ENCODE measurements at places on chromosomes 3 and 15. TPM values are rescaled to one million over a fixed set of nuclear protein-coding genes. Genes with fewer than 3 reads are reported as not detected.

- DNase-seq: no peak
Measured at GRCh38 chr3:53422954-53423698, 71.3 kb upstream of the CACNA1D start.

DNA sequence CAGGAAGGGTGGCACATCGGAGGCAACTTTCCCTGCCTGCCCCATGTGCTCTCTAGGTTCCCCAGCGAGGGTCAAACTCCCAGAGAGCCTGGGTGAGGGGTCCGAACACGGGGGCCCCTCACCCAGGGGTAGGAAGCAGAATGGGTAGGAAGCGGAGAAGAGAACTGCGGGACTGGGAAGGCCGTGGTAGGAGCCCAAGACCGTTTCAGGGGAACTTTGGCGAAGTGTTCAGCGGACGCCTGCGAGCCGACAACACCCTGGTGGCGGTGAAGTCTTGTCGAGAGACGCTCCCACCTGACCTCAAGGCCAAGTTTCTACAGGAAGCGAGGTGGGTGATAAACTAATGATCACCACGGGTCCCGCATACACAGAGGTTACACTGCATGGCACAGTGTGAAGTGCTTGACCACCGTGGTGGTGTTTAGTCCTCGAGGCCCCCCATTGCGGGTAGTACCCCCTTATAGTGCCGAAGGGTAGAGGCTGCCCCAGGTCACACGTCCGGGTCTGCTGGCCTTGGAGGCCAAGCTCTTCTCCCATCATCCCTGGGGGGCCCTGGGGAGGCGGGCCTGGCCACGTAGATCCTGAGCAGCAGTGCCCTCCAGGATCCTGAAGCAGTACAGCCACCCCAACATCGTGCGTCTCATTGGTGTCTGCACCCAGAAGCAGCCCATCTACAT lies 8.3 kb downstream of the FES start:
- no peak for DNase-seq

DNA sequence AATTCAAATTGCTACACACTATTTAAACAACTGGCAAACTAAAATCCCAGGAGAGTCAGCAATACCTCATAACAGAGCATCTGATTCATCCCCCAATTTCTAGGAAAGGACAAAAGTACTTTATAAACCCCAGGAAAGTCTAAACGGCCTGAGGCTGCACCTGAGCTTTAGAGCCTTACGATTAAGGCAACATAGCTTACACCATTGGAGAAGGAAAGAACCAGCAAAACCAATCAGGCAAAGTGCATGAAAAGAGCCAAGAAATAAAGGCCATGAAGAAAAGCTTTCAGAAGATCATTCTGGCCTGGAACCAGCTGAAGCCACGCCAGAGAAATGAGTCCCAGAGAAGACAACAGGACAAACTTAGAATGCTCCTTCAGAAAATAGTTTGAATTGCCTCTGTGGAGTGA lies 48.1 kb downstream of the PTPN9 start:
- DNase-seq: no peak

DNA sequence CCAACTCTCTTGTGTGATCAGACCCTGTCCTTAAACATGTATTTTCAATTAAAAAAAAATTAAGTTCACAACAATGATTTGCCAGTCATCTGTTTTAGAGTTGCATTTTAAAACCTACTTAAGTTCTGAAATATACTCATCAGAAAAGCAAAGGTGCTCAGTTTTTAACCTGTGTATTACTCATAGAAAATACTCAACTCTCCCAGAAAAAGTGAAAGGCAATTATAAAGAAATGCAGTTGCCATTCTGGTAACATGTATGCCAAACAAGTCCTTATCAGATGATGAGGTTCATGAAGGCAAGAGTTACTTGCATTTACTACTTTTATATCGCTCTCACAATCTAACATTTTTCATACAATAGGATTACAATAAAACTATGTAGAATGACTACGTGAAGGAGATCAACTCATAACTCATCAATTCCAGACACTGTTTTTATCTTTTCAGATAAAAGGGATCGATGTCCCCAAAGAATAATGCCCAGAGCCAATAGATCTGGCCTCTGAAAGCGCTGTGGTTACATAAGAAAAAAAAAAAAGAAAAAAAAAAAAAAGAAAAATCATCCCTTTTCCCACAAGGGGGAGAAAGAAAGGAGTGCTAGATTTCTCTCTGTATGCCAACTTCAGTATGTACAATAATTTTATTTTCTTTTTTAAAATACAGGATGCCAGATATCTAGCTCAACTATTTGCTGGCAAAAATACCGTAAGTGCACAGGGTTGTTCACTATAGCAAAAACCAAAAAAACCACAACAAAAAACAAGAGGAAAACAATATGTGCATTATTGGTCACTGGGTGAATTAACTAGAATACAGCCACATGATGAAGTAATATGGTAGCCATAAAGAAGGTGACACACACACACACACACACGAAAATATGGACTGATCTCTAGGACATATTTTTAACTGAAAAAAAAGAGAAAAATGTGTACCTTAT lies 137.4 kb downstream of the NR1I2 start:
- DNase-seq: no peak

DNA sequence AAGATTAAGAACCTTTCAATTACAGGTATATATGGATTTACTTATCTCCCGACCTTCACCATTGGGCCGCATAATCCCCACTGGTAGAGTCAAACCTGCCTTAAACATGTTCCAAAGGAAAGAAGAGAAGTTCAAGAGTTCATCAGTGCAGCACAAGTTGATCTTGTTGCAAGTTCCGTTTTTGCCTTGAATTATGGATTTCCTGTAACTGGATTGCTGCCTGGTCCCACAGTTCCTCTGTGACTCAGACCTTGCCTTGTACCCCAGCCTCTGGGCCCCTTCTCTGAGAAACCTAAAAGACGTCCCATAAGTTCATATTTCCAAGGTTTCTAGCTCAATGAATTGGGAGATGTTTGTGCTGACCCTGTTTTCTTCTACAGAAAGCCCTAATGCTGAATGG lies 112.5 kb upstream of the THBS1 start:
- DNase-seq: no peak

- peak; percentile 69 for DNase-seq
Measured at GRCh38 chr15:35293353-35294130, 208.4 kb upstream of the NANOGP8 start.

DNA sequence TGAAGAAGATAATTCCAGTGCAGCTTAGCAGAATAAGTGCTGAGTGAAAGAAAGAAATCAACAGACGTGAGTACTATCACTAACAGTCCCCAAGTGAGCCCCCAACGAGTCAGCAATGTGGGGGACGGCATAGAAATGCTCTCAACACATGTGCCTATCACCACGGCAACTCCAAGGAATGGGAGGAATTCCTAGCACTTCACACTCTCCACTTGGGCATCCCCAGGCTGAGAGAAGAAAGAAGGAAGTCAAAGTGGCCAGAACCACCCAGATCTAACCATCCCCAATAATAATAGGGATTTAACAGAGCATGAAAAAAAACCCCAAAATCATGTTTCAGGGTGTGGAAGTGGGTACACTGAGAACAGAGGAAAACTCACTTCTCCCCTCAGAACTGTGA lies 29.3 kb upstream of the CPNE4 start:
- DNase-seq: no peak

DNA sequence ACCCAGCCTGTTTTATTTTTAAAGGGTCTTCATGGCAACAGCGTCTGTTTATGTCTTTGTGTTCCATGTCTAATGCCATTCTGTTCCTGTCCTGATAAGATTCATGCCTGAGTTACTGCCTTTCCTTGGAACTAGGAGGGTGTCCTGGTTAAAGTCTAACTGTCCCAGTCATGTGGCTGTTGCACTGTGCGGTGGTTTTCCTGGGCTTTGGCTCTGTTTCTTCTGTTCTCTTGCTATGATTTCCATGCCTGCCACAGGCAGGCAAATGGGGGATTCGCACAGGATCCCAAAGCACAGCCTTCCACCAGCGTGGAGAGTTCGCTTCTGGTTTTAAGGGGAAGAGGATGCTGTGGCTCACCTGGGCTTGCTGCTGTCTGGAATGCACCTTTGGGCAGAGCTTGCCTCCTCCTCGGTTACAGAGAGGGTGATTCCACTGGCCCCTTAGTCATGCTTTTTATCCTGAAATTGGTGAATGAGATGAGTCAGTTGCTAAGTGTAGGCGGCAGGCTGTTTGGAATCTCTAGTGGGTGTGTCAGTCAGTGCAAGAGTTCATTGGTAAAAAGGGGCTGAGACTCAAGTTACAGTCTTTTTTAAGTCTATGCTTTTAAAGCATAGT lies 86.8 kb downstream of the CCK start:
- DNase-seq: peak; percentile 85

GRCh38 chr3:79870313-79870620 lies 102.5 kb upstream of the ROBO1 start:
- no peak for DNase-seq

DNA sequence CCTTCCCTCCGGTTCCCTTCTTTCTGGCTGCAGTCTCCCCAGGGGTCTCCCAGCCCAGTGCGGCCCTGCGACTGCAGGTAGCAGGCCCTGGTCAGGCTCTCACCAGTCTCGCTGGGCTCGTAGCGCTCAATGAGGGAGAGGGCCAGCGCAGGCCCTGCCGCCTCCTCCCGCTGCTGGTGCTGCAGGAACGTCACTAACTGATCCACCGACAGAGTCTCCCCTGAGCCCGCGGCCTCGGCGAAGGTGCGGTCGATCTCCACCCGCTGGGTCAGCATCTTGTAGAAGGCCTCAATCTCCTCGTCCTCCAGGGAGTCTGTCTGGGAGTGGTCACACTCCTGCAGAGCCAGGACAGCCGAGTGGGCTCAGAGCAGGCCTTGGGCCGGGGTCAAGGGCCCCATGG lies 18.3 kb downstream of the PLCD1 start:
- no peak for DNase-seq

DNA sequence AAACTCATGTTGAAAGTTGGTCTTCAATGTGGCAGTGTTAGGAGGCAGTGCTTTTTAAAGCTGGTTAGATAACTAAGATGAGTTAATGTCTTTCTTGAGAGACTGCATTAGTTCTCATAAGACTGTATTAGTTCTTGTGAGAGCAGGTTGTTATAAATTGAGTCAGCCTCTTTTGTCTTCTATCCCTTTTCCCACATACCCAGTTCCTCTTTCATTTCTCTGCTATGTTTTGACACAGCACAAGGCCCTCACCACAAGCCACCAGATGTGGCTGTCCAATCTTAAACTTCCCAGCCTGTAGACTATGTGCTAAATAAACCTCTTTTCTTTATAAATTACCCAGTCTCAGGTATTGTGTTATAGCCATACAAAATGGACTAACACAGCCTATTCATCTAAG lies 94.6 kb upstream of the SNTN start:
- no peak for DNase-seq

GRCh38 chr15:43187544-43188155 lies 2.4 kb downstream of the CCNDBP1 start:
- DNase-seq: peak; percentile 50

DNA sequence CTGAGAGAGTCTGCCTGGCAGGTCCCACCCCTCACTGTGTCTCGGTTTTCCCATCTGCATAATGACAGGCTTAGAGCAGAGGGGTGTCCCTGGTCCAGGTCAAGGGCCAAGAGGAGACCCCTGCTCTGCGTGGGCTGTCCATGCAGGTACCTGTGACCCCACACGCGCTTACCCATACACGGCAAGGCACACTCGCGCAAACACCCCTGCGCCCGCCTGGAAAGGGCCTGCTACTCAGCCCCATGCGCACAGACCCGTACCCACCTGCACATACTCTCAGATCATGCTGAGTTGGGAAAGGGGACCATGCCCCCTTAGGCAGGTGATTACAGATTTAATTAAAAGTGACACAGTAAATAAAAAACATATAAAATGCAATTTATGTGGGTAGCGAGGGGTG lies 23.4 kb upstream of the TMEM115 start:
- no peak for DNase-seq

DNA sequence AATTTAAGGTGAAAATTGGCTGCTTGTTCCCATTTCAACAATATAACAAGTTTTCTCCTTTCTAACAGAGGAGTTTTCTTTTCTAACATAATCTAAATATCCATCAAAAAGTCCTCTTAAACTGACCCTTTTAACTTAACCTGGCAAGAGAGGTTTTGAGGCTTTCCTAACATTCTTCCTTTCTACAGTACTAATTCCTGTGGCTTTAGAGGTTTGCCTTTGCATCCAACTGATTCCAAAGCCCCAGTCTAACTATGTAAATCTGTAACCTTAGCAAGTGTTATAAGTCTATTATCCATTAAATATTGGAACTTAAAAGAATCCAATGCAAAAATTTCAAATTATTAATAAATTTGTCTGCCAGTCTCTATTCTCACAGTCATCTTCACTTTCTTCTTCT lies 134.1 kb downstream of the ISL2 start:
- DNase-seq: no peak

GRCh38 chr3:6228958-6229683 lies 631.8 kb upstream of the GRM7 start:
- DNase-seq: no peak

- DNase-seq: peak; percentile 39
Measured at GRCh38 chr3:129927072-129927471, 33.6 kb upstream of the TMCC1 start.

GRCh38 chr3:193096076-193096475 lies 144.9 kb upstream of the PLAAT1 start:
- DNase-seq: no peak

- no peak for DNase-seq
Measured at GRCh38 chr3:188113756-188114155, 40.2 kb upstream of the LPP start.

DNA sequence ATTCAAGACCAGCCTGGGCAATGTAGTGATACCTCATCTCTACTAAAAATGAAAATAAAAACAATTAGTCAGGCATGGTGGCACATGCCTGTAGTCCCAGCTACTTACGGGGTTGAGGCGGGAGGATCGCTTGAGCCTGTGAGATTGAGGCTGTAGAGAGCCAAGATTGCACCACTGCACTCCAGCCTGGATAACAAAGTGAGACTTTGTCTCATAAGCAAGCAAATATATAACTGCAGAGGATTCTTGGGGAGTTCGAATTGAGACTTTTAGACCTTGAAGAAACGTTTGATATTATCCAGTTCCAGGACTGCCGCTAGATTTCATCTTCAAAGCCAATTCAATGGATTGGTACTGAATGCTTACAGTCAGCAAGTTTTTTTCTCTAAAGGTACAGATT lies 11.9 kb upstream of the RARB start:
- no peak for DNase-seq

GRCh38 chr15:90037961-90038631 lies 37.0 kb downstream of the ZNF710 start:
- DNase-seq: no peak

Gene INAFM2
- total RNA-seq: 16.8 TPM

Gene MKRN3
- 3.1 TPM for total RNA-seq

Gene RARRES1
- 6.9 TPM for total RNA-seq

Gene ATP13A4
- 0.42 TPM for total RNA-seq

Gene ZIC4
- total RNA-seq: not detected

Gene TICRR
- total RNA-seq: 1.7 TPM

Gene TJP1
- total RNA-seq: 148 TPM

Gene SAMMSON
- not detected for total RNA-seq

Gene CMSS1
- total RNA-seq: 24.8 TPM

Gene CLDN11
- 2.7 TPM for total RNA-seq
